ENCODE measurements at places on chromosomes 6 and 20. TPM values are rescaled to one million over a fixed set of nuclear protein-coding genes. Genes with fewer than 3 reads are reported as not detected.

- no peaks in the 10 kb centered on the region for H3K36me3 ChIP-seq
- no peak overlapping the region for H3K4me3 ChIP-seq
- DNase-seq = no peak
- H3K27me3 ChIP-seq = no peaks in the 10 kb centered on the region
- no peak overlapping the region for H3K27ac ChIP-seq
Measured at GRCh38 chr20:4457566-4458543, 263.9 kb upstream of the PRND start.

DNA sequence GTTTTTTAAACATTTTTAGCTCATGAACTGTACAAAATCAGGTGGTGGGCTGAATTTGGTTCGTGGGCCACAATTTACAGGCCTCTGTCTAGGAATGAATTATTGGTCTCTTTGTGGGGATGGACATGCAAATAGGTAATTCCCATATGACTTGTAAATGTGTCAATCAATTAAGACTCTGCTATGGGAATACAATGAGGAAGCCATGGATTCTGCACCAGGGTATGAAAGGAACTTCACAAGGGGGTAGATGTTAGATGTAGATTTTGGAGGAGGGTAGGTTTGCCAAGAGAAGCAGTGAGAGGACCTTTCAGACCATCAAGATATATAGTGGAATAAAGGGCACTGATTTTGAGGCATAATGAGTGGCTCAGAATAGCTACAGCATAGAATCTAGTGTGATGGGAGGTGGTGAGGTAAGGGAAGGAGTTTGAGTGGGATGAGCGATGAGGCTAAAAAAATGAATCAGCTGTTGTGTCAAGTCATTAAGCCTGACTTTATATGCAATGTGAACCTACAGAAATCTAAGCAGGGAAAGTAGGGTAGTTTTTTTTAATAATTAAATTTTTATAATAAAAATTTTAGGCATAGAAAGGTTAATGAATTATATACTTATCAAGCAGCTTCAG is 32.6 kb upstream of the RNF182 start:
- H3K36me3 ChIP-seq = no peaks in the 10 kb centered on the region
- no peak overlapping the region for H3K27ac ChIP-seq
- DNase-seq = no peak
- no peaks in the 10 kb centered on the region for H3K27me3 ChIP-seq
- no peaks in the 10 kb centered on the region for H3K4me1 ChIP-seq

DNA sequence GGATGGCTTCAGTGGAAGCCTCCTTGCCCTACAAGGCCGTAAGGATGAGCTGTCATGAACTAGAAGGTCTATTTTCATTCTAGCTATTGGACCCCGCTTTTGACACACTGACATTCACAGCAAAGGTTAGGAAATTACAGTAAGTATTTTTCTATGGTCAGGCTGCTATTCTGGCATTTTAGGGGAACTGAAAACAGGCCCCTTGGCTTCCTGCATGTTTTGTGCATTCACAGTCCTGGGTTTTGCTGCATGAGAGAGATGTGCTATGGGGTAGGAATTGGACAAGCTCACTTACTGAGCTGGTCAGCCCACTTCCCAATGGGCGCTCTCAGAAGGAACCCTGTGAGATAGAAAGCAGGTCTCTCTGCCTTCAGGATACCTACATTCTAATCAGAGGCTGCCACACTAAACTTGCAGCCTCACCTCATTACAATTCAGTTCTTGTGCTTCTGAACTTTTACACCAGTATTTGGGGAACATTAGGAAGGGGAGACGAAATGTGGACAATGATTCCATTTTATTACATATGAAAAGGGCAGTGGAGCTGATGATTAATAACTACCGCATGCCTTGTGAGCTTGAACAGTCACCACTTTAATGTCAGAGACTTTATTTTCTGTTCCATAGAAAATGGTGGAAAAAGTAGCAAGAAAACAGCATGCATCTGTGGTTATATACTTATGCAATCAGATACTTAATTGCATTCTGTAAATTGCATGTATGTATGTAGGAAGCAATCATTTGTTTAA is 86.6 kb upstream of the TAB2 start:
- no peak overlapping the region for H3K4me3 ChIP-seq
- H3K27ac ChIP-seq = no peak overlapping the region
- H3K27me3 ChIP-seq = no peaks in the 10 kb centered on the region
- H3K4me1 ChIP-seq = peaks cover 12% of the 10 kb centered on the region
- DNase-seq = no peak
- H3K36me3 ChIP-seq = no peaks in the 10 kb centered on the region

GRCh38 chr20:11807054-11808048 is 110.3 kb upstream of the BTBD3 start:
- no peaks in the 10 kb centered on the region for H3K27me3 ChIP-seq
- no peak overlapping the region for H3K27ac ChIP-seq
- H3K4me1 ChIP-seq = no peaks in the 10 kb centered on the region
- DNase-seq = no peak

- no peaks in the 10 kb centered on the region for H3K4me1 ChIP-seq
- H3K36me3 ChIP-seq = no peaks in the 10 kb centered on the region
- no peak for DNase-seq
- no peak overlapping the region for H3K27ac ChIP-seq
- peaks cover 5% of the 10 kb centered on the region for H3K27me3 ChIP-seq
Measured at GRCh38 chr20:2385026-2385425, 4.3 kb downstream of the TGM6 start.

DNA sequence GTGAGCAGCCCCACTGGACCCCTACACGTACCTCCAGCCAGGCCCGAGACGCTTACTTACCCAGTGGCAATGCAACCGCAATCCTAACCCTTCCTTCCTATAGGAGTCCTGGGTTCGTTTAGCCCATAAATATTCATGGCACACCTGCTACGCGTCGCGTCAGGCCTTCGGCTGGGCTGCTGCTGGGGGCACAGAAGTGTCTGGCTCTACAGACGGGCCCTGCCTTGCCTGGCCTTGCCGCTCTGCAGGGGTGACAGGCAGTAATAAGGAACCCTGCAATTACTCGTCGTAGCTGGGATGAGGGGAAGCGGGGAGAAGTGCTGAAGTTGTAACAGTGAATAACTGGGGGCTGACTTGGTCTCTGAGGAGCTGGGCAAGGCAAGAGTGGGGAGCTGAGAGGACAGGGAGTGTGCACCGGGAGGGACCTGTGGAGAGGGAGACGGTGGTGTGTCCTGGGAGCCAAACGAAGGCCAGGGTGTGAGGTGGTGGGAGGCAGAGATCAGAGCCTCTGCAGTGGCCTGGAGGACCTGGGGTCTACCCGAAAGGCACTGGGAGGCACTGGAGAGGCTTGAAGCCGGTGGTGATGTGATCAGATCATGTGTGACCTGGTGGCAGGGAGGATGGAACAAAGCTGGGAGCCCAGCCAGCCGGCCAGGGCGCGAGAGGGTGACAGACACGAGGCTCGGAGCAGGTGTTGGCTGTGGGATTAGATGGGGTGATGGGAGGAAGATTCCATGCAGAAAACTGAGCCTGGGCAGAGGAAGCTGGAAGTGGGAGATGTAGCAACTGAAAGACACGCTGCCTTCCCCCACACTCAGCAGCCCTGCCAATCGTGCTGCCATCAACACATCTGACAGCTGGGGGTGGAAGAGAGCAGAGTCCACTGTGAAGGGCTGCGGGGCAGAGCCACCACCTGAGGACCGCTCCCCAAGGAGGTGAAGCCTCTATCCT is 36.4 kb downstream of the PSMG4 start:
- H3K36me3 ChIP-seq = no peaks in the 10 kb centered on the region
- H3K4me3 ChIP-seq = no peak overlapping the region
- H3K27me3 ChIP-seq = no peaks in the 10 kb centered on the region
- DNase-seq = no peak

DNA sequence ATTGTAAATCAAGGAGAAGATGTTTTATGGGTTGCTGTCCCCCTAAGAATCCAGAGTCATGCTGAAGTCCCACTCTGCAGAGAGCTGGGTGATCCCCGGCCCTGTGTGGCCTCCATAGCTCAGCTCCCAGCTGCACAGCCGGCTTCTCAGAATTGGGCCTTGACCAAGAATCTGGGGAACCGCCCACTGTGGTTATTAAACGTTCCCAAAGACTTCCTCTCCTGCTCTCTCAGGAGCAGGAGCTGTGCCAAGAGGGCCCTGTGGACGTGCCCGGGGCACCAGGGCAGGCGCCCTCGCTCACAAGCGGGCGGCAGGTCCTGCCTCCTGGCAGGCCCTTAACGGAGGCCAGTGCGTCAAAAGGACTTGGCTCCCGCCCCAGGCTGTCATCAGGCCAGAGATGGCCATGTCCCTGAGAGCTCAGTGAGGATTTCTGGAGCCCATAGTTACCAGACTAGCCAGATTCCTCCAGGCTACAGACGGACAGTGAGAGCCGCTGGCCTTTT is 30.4 kb downstream of the ZC3H12D start:
- DNase-seq = no peak
- no peaks in the 10 kb centered on the region for H3K36me3 ChIP-seq
- H3K27me3 ChIP-seq = peaks cover 2% of the 10 kb centered on the region
- no peak overlapping the region for H3K27ac ChIP-seq

GRCh38 chr6:158627940-158628211 is 16.7 kb downstream of the DYNLT1 start:
- no peak overlapping the region for H3K4me3 ChIP-seq
- H3K4me1 ChIP-seq = no peaks in the 10 kb centered on the region
- peaks cover 8% of the 10 kb centered on the region for H3K36me3 ChIP-seq
- no peak overlapping the region for H3K27ac ChIP-seq

GRCh38 chr6:160042014-160042773 is 73.3 kb downstream of the IGF2R start:
- H3K4me3 ChIP-seq = no peak overlapping the region
- H3K27ac ChIP-seq = no peak overlapping the region
- DNase-seq = no peak
- no peaks in the 10 kb centered on the region for H3K4me1 ChIP-seq

- DNase-seq = no peak
- H3K4me1 ChIP-seq = no peaks in the 10 kb centered on the region
- 0 out of 2 replicates have a peak, but pooled peaks cover 4% of the 10 kb centered on the region for H3K27me3 ChIP-seq
Measured at GRCh38 chr6:136975089-136975715, 53.1 kb downstream of the SLC35D3 start.

GRCh38 chr6:219641-220198 is 72.6 kb upstream of the DUSP22 start:
- H3K36me3 ChIP-seq = no peaks in the 10 kb centered on the region
- H3K4me1 ChIP-seq = no peaks in the 10 kb centered on the region
- H3K4me3 ChIP-seq = no peak overlapping the region
- no peak for DNase-seq
- H3K27me3 ChIP-seq = no peaks in the 10 kb centered on the region

- no peak for DNase-seq
- no peaks in the 10 kb centered on the region for H3K36me3 ChIP-seq
- no peaks in the 10 kb centered on the region for H3K27me3 ChIP-seq
- H3K27ac ChIP-seq = peak overlapping the region; percentile 56
- no peak overlapping the region for H3K4me3 ChIP-seq
- peaks cover 19% of the 10 kb centered on the region for H3K4me1 ChIP-seq
Measured at GRCh38 chr20:57991211-57991881, 237.1 kb downstream of the ANKRD60 start.

GRCh38 chr6:43129434-43130194 is 41.5 kb upstream of the SRF start:
- no peaks in the 10 kb centered on the region for H3K36me3 ChIP-seq
- peak overlapping the region; percentile 44 for H3K27ac ChIP-seq
- H3K4me3 ChIP-seq = no peak overlapping the region
- H3K27me3 ChIP-seq = no peaks in the 10 kb centered on the region

GRCh38 chr6:101544286-101544685 is 150.8 kb downstream of the GRIK2 start:
- H3K4me3 ChIP-seq = no peak overlapping the region
- H3K36me3 ChIP-seq = no peaks in the 10 kb centered on the region
- no peaks in the 10 kb centered on the region for H3K4me1 ChIP-seq
- H3K27ac ChIP-seq = no peak overlapping the region
- DNase-seq = no peak
- H3K27me3 ChIP-seq = no peaks in the 10 kb centered on the region

DNA sequence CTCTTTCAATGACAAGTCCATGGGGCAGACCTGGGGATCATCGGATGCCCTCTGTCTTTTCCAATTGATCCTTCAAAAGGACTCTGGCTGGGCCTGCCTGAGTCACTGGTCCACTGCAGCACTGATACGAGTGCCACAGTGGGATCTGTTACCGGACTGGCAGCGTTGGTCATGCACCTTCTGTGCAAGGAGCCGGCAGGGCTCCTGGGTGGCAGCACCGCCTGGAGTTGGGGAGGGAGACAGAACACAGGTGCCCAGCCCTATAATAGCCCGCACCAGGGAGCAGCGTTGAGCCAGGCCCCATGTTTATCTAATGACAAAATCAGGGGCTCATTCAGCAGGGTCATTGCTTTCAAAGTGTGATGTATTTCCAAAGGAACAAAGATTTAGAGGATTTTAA is 64.2 kb upstream of the NXT1 start:
- no peak overlapping the region for H3K27ac ChIP-seq
- H3K27me3 ChIP-seq = no peaks in the 10 kb centered on the region
- no peak overlapping the region for H3K4me3 ChIP-seq
- DNase-seq = no peak
- H3K4me1 ChIP-seq = no peaks in the 10 kb centered on the region

GRCh38 chr6:161951126-161951525 is 677.3 kb upstream of the AGPAT4 start:
- no peak overlapping the region for H3K27ac ChIP-seq
- no peaks in the 10 kb centered on the region for H3K27me3 ChIP-seq
- H3K36me3 ChIP-seq = no peaks in the 10 kb centered on the region
- no peak for DNase-seq

DNA sequence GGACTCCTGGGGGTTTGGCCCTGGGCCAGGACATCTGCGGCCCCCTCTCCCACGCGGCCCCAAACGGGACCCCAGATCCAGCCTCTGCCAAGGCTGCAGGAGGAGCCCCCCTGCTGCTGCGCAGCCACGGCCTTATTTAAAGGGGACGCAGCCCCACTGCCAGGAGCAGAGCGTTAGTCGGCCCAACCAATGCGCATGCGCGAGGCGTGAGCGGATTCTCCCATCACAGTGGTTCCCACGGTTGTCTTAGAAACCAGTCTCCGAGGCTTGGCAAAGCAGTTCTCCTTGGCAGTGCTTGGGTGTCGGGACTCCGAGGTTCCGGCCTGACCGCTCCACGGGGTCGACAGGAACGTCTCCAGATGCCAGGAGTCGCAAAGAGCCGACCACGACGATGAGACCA is 288.3 kb upstream of the ZNF337 start:
- no peak for DNase-seq
- H3K27ac ChIP-seq = no peak overlapping the region
- H3K36me3 ChIP-seq = no peaks in the 10 kb centered on the region
- H3K4me3 ChIP-seq = no peak overlapping the region
- H3K27me3 ChIP-seq = no peaks in the 10 kb centered on the region
- no peaks in the 10 kb centered on the region for H3K4me1 ChIP-seq

GRCh38 chr6:33851959-33852358 is 48.2 kb upstream of the MLN start:
- no peaks in the 10 kb centered on the region for H3K36me3 ChIP-seq
- H3K27me3 ChIP-seq = no peaks in the 10 kb centered on the region
- no peaks in the 10 kb centered on the region for H3K4me1 ChIP-seq
- DNase-seq = no peak

C6orf136 gene
- 30.8 TPM for total RNA-seq

RAET1G gene
- 1.2 TPM for total RNA-seq

ABHD12 gene
- total RNA-seq = 90.9 TPM

MYBL2 gene
- total RNA-seq = 138 TPM

KCNS1 gene
- not detected for total RNA-seq

NAPB gene
- 5.8 TPM for total RNA-seq

TBXT gene
- total RNA-seq = not detected

SLC29A1 gene
- total RNA-seq = 263 TPM

THBS2 gene
- 0.05 TPM for total RNA-seq

VIP gene
- not detected for total RNA-seq

Measured in Panc1 (cell line).